GM18507 (cell line): ENCODE measurements at places on chromosomes 6 and 20.

- no peak for DNase-seq
Observed at GRCh38 chr20:19851861-19852260, 93.8 kb downstream of the RIN2 start.

DNA sequence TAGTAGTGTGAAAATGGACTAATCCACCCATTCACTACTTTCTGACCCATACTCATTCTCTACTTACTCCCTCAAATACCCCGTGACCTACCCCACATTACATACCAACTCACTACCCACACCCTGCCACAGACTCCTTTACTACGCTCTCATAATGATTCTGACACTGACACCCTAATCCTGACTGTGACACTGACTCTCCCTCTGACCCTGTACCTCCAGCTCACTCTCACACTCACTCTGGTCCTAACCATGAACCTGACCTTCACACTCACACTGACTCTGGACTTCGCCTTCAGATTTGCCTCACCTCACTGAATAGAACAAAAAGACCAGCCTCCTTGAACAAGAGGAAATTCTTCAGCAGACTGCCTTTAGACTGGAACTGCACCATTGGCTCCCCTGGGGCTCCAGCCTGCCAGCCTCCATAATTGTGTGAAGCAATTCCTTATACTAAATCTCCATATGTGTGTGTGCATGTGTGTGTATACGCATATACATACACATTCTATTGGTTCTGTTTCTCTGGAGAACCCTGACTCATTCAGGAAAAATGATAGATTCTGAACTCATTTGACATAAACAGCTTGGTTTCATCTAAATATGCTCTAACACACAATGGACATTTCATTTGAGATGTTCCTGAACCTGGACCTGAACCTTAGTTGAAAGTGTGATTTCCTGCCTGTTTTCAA lies 10.5 kb upstream of the ZNF343 start:
- no peak for DNase-seq

DNA sequence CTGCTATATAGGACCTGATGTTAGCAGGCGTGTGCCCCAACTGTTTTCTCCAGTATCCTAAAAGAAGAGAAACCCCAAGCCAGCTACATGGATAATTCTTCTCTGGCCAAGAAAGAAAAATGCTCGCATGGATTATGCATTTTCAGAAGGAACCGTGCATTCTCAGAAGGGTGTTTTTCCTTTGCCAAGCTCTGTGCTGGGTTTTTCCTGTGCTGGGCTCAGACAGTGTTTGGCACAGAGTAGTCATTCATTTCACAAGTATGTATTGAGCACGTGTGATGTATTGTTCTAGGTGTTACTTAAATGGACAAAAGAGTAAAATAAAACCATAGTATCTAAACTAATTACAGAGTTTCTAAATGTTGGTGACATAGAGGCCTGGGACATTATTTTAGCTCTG lies 62.7 kb upstream of the ZNF133 start:
- DNase-seq: no peak

GRCh38 chr6:73145690-73146089 lies 79.6 kb downstream of the KHDC1L start:
- DNase-seq: no peak

- DNase-seq: no peak
Observed at GRCh38 chr6:18530201-18530600, 143.1 kb downstream of the RNF144B start.

DNA sequence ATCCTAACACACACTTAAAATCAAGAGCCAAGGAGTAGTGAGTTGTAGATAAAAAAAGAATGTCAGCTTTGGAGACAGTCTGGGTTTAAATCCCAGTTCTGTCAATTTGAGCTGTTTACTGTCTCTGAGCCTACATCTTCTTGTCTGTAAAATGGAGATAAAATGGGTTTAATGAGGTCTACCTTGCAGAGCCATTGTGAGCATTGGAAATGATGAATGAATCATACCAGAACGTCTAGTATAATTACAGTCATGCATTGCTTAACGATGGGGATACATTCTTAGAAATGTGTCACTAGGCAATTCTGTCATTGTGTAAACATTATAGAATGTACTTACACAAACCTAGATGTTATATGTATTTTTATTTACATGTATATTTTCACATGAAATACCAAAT lies 17.6 kb upstream of the SGK2 start:
- no peak for DNase-seq

GRCh38 chr6:41226752-41227151 lies 1.4 kb upstream of the TREML4 start:
- DNase-seq: no peak

DNA sequence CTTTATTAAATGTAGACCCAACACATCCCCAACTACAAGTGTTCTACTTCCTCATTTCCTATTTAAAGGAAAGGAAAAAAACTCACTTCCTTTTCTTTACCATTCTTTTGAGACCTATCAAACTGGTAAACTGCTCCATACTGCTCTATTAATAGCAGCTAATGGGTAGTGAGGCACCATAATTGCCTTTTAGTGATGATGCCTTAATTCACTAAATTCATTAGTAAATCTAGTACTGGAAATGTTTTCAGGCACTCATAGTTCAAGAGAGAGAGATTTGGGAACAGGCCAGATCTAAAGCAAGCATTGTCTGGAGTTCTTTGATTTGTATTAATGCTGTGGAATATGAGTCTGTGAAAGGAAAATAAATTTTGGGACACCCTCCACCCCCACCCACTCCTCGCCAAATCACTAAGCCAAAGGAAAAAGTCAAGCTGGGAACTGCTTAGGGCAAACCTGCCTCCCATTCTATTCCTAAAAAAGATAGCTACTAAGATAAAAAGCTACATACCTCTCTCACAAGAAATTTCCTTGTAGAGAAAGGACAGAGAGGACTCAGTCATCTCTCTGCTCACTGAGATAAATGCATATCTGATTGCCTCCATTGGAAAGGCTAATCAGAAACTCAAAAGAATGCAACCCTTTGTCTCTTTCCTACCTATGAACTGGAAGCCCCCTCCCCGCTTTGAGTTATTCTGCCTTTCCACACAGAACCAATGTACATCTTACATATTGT lies 13.6 kb upstream of the IBTK start:
- DNase-seq: no peak

DNA sequence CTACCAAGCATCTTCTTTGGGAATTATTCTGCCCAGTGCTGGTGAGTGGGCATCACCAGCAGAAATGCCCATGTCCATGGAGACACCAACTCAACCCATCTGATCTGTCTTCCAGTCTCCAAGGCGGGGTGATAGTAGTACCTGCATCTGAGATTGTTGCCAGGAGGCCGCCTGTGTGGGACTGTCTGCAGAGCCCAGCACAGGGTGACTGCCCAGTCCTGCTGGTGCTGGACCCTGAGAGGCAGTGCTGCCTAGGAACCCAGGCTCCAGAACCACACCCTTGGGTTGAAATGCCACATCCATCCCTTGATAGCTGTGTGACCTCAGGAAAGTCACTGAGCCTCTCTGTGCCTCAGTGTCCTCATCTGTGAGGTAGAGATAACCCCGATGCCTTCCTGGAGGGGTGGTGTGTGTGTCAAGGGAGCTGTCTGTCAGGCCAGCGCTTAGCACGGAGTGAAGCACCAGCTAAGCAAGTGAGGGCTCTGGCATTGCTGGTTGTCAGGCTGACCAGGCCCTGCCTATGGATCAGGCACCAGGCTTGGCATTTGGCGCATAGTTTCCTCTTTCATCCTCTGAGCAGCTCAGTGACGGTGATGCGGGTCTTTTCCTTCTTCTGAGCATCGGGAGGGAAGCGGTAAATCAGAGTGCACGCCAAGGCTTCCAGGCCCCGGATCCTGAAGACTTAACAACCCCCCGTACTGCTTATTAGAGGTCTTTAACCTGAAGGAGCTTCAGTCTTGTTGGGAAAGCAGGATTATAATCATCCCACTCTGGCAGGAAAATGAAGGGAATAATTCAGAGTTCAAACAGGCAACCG lies 268.2 kb downstream of the CDH4 start:
- DNase-seq: no peak

GRCh38 chr20:25328954-25329498 lies 61.6 kb downstream of the ABHD12 start:
- no peak for DNase-seq

DNA sequence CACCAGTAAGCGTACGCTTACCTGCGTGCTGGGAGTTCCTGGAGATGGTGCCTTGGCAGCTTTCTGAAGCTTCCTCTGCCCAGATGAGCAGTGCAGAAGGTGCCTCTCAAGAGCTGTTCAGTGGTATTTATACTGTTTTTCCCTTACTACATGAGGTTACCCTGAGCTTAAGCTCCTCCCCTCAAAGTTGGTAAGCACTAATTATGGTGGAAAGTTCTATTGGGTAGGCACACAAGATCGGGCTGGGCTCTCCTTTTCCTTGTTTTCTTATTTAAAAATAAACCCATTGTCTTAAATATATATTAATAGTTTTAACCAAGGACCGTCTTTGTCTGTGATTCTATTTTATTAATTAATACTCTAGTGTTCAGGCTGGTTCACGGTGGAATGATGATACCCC lies at the start of gene COL10A1:
Gene COL10A1 (minus strand): TSS at position 101 of the 400 bp plus-strand sequence. CDS start 640 bp downstream, outside the sequence.
- no peak for DNase-seq

DNA sequence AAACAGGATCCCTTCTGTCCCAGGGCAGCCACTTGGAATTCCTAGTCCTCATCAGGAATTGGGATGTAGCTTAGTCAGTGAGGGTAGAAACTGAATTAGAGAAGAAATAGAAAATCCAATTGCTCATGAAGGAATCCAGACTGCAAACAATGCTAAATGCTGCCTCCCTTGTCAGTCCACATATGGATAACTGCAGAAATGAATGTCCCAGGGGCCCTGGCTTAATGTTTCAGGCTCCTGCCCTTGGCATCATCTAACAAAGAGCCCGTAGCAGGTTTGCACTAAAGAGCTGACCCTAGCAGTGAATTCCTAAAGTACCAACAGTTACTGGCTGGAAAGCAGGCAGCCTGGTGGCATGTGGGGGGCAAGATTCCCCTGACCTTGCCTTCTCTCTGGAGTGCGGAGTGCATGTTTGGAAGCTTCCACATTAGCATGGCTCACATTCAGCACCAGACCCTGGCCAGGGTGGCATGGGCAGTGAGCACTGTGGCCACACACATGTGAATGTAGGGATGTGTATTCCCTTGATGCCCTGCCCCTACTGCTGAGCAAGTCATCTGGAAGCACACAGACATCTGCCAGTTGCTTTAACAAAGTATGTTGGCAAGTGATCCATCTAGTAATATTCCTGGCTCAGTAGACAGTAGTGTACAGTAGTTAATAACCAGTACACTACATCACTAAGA lies 394.5 kb downstream of the CDC5L start:
- DNase-seq: no peak

DNA sequence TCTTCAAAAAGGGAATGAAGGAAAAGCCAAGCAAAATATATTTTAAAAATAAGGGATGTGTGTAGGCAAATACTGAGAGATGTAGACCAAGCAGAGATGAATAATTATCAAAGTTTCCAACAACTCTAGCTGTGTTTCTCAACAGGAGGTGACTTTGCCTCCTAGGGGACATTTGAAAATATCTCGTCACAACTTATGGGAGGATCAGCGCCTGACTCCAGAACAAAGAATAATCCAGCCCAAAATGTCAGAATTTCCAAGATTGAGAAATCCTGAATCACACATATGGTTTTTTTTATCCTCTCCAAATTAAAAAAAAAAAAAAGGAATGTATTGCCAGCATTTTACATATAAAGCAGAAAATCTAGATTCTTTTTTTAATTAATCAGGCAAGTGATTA lies 241.2 kb upstream of the ZFP64 start:
- DNase-seq: no peak

DNA sequence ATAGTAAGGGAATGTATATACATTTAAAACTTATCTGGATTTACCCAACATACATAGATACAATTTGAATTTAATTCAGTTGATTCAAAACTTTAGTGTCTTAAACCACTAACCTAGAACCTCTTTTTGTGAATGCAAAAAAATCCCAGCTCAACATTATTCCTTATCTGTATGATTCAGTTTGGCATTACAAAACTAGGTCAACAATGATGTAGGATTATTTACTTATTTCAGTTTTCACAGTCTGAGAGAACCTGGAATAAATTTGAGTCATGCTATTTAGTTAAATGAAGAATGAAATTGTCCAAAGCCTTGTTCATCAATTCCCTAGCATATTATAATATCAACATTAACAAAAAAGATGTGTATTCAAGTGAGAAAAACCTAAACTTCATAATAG lies 7.4 kb upstream of the PLCB1 start:
- no peak for DNase-seq

DNA sequence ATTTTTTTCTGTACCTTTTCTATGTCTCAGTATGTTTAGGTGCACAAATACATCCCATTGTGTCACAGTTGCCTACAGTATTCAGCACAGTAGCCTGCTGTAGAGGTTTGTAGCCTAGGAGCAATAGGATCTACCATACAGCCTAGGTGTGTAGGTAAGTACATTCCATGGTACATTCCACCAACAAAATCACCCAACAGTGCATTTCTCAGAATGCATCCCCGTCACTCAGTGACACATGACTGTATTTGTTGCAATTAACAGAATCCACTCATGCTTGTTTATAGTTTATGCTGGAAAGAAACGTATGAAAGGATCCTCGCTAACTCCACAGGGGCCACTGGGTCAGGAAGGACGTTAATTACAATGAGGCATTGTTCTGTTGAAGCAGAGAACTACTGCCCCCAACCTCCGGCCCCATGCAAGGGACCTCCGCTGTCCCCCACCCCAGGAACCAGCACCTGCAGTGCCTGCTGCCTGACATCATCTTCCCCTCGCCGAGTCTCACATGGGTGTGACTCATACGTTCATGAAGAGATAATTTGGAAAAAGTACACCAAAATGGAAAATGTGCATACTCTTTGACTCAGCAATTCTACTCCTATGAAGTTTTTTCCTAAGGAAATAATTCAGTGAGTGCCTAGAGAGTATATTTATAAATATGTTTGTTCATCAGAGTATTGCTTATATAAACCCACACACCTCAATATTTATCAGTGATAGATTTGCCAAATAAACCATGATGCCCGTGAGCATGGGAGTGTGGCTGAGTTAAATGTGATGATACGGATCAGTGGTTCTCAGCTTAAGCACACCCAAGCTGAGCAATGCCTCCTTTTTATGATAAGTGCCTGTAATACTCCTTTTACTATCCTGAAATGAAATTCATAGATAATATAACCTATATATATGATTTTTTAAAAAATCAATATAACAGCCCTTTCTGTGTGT lies 156.4 kb upstream of the ECI2 start:
- DNase-seq: no peak

GRCh38 chr6:44253307-44254101 lies 3.8 kb downstream of the SLC35B2 start:
- DNase-seq: no peak

GRCh38 chr6:36666826-36667591 lies 11.5 kb upstream of the CDKN1A start:
- DNase-seq: peak; percentile 80

- DNase-seq: no peak
Observed at GRCh38 chr6:13573669-13574110, 711 bp upstream of the SIRT5 start.

- DNase-seq: no peak
Observed at GRCh38 chr6:307065-307814, 15.0 kb downstream of the DUSP22 start.
